ENCODE measurements at places on chromosomes 6 and 20. TPM values are rescaled to one million over a fixed set of nuclear protein-coding genes. Genes with fewer than 3 reads are reported as not detected.

The BNIP5 gene
- 0.50 TPM for total RNA-seq

The POLR1H gene
- total RNA-seq = 26.1 TPM

The DPM1 gene
- total RNA-seq = 188 TPM

The CYP21A2 gene
- not detected for total RNA-seq

The TNFRSF6B gene
- total RNA-seq = not detected

The DPPA5 gene
- total RNA-seq = not detected

The SALL4 gene
- total RNA-seq = 75.8 TPM

DNA sequence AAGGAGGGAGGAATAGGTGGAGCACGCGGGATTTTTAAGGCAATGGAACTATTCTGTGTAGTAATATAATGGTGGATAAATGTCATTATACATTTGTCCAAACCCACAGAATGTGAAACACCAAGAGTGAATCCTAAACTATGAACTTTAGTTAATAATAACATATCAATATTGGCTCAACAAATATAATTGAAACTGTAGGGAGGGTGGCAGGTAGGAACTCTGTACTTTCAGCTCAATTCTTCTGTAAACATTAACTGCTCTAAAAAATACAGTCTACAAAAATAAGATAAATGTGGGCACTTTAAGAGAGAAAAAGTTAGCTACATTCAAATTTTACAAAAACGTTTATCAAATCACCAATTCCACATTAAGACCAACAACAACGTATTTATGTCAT lies 136.7 kb upstream of the RUNX2 start:
- no peaks in the 10 kb centered on the region for H3K27me3 ChIP-seq
- H3K27ac ChIP-seq = no peak overlapping the region
- DNase-seq = no peak
- H3K4me1 ChIP-seq = no peaks in the 10 kb centered on the region

GRCh38 chr20:44264287-44264686 lies 17.2 kb downstream of the GDAP1L1 start:
- no peak overlapping the region for H3K4me3 ChIP-seq
- no peak overlapping the region for H3K27ac ChIP-seq
- no peaks in the 10 kb centered on the region for H3K27me3 ChIP-seq
- peak; percentile 70 for DNase-seq

DNA sequence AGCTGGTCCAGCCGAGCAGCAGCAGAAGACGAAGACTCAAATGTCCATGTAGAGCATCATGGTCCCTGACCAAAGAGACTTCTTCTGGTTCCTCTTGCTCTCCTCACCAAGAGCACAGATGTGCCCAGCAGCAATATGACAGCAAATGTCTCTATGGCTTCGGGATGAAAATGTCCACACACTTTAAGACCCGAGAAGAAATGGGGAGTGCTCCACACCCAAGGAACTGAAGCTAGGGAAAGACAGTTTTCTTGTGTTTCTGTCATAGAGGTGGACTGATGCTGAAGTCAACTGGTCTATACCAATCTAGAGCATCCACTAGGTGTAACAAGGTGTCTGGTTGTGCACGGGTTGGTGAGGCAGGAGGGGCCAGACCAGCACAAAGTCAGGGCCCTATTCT lies 4.5 kb upstream of the CPNE1 start:
- no peak overlapping the region for H3K27ac ChIP-seq
- H3K4me1 ChIP-seq = no peaks in the 10 kb centered on the region
- H3K4me3 ChIP-seq = no peak overlapping the region
- no peaks in the 10 kb centered on the region for H3K36me3 ChIP-seq

GRCh38 chr6:105184921-105185320 lies 5.1 kb upstream of the POPDC3 start:
- H3K27me3 ChIP-seq = no peaks in the 10 kb centered on the region
- no peak overlapping the region for H3K4me3 ChIP-seq
- no peak overlapping the region for H3K27ac ChIP-seq
- no peaks in the 10 kb centered on the region for H3K4me1 ChIP-seq
- DNase-seq = no peak

DNA sequence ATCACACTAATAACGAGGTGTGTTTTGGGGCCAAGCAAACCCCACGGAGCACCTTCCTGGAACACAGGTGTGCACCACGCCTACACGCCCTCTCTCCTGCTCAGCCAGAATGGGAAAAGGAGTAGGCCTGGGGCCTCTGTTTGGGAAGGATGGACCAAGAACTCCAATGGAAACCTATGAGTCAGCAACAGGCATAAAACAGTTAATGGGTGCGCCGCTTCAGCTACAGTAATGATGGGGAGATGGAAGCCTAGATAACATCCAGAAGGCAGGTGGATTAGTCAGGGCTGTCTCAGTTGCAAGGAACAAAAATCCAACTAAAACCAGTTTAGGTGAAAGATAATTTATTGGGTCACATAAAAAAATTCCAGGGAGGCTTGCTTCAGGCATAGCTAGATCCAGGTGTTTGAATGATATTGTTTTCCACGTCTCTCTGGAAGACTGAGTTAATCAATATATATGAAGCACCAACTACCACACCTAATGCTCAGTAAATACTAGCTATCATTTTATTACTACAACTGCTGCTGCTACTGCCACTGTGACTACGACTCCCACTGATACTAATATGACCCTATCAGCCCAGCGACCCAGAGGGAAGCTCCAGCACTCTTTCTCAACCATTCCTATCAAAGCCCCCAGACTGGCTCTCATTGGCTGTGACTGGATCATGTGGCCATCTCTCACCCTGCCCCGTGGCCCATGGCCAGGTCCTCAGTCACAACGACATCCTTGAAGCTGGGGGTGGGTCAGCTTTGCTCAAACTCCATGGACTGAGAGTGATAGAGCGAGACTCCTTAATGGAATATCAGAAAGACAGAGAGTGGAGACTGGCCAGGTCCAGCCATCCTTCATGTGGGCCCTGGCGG lies 155.2 kb upstream of the PTPN1 start:
- H3K27ac ChIP-seq = no peak overlapping the region
- no peaks in the 10 kb centered on the region for H3K27me3 ChIP-seq
- no peaks in the 10 kb centered on the region for H3K36me3 ChIP-seq
- peaks cover 27% of the 10 kb centered on the region for H3K4me1 ChIP-seq

DNA sequence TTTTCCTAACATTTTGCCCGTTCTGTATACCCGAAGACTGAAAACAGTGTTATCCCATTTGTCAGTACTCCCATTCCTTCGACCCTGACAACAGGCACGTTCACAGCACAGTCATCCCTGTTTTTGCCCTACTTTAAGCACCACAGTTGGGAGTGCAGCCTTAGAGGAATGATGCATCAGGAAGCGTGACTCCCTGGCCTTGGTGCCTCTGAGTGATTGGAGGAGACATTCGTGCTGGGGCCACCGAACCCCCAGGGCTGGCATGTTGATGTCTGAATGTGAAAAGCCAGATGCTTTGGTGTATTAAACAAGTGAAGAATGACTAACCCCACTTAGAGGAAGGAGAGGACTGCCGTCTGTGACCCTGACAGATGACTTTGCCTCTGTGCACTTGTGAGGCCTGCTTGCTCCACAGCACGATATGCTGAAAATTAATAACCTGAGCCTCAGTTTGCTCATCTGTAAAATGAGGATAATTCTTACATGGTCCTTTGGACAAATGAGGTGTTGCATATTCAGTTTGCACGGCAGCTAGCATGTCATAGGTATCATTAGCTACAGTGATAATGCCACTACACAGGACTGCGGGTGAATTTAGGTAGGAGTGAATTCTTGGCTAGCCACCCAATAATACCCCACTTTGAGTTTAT lies 36.0 kb downstream of the STK35 start:
- no peaks in the 10 kb centered on the region for H3K4me1 ChIP-seq
- no peaks in the 10 kb centered on the region for H3K27me3 ChIP-seq
- DNase-seq = no peak
- H3K36me3 ChIP-seq = peaks cover 4% of the 10 kb centered on the region
- H3K27ac ChIP-seq = no peak overlapping the region
- no peak overlapping the region for H3K4me3 ChIP-seq

DNA sequence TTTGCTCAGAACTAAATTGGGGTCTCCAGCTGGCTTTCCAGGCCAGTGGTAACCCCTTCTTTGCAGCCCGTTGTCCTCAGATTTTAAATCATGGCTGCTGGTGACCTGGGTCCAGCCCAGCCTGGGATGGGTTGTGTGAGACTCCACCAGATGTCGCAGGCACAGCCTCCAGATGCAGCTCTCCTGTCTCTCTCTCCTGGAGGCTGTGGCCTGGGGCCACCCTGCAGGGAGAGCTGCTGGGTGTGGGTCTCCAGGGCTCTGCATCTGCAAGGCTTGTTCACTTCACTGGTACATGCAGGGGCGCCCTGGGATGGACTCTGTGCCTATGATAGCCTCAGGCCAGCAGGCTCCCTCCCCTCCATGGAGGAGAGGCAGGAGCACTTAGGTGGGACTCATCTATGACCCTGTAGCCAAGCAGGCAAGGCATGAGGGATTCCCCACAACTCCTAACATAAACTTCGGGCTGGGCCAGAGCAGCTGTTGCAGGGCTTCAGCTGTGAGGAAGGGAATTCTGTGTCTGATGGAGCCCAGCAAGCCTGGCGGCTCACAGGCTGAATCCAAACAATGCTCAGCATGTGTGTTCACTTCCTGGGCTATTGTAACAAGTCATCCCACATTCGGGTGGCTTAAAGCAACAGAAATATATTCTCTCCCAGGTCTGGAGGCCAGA lies 94.7 kb upstream of the NXT1 start:
- H3K4me1 ChIP-seq = no peaks in the 10 kb centered on the region
- no peak overlapping the region for H3K27ac ChIP-seq
- H3K36me3 ChIP-seq = no peaks in the 10 kb centered on the region
- DNase-seq = no peak
- no peaks in the 10 kb centered on the region for H3K27me3 ChIP-seq

GRCh38 chr6:52554684-52555280 lies 22.1 kb downstream of the TRAM2 start:
- no peak overlapping the region for H3K27ac ChIP-seq
- DNase-seq = no peak
- H3K4me3 ChIP-seq = no peak overlapping the region
- no peaks in the 10 kb centered on the region for H3K27me3 ChIP-seq
- H3K4me1 ChIP-seq = peaks cover 30% of the 10 kb centered on the region

- no peaks in the 10 kb centered on the region for H3K4me1 ChIP-seq
- no peak overlapping the region for H3K27ac ChIP-seq
Observed at GRCh38 chr6:129031051-129031599, 148.2 kb downstream of the LAMA2 start.

GRCh38 chr6:36142971-36143838 lies 12.9 kb downstream of the MAPK13 start:
- H3K27me3 ChIP-seq = no peaks in the 10 kb centered on the region
- H3K27ac ChIP-seq = no peak overlapping the region
- DNase-seq = no peak

DNA sequence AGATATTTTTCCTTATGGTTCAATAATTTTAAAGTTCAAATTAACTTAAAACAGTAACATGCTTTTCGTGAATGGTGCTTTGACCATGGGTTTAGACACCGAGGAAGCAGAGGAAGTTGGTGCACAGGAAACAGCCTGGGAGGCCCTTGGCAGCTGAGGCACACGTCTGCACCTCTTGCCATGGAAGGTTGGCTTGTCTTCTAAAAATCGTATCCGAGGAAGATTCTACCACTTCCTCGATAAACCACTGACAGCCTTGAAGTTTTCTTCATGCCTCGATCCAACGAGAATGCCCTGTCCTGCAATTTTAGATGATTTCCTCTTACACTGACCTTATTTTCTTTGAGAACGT lies 12.2 kb downstream of the DLL1 start:
- no peaks in the 10 kb centered on the region for H3K36me3 ChIP-seq
- no peak overlapping the region for H3K27ac ChIP-seq
- H3K27me3 ChIP-seq = no peaks in the 10 kb centered on the region
- DNase-seq = no peak
- 0 out of 2 replicates have a peak, but pooled peaks cover 4% of the 10 kb centered on the region for H3K4me1 ChIP-seq
- H3K4me3 ChIP-seq = no peak overlapping the region

GRCh38 chr20:21020659-21021471 lies 85.3 kb downstream of the LINC00237 start:
- H3K27me3 ChIP-seq = no peaks in the 10 kb centered on the region
- no peak overlapping the region for H3K4me3 ChIP-seq
- H3K27ac ChIP-seq = no peak overlapping the region
- H3K4me1 ChIP-seq = peaks cover 23% of the 10 kb centered on the region
- no peaks in the 10 kb centered on the region for H3K36me3 ChIP-seq

DNA sequence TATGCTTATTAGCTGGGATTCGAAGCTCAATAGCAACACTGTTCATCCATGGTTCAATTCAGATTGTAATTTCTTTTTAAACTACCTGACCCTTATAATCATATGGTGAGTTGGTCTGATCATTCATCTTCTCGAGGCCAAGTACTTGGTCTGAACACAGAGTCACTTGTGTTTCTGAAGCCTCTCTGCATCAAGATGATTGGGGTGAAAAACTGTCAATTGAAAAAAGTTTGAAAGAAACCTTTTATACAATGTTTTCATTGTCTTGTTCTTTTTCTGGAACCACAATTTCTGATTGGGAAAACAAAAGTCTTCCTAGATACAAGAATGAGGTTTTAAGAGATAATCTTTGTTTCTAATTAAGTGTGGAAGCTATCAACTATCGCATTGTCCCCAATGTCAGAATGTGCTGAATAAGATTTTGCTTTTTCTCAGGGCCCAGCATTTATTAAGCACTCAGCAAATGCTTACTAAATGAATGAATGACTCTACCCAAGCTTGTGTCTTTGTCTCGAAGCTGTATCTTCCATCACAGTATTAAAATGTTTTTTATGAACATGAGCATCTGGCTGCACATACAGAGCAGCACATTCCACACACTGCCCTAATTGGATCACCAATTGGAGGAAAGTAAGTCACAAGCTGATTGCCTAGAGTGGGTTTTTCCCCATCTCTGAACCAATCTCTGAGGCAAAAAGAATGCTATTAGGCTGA lies 45.0 kb upstream of the MOXD1 start:
- H3K27ac ChIP-seq = no peak overlapping the region
- H3K27me3 ChIP-seq = no peaks in the 10 kb centered on the region
- H3K36me3 ChIP-seq = no peaks in the 10 kb centered on the region
- no peak overlapping the region for H3K4me3 ChIP-seq
- no peaks in the 10 kb centered on the region for H3K4me1 ChIP-seq

- no peak for DNase-seq
- H3K36me3 ChIP-seq = no peaks in the 10 kb centered on the region
- no peak overlapping the region for H3K27ac ChIP-seq
- no peaks in the 10 kb centered on the region for H3K4me1 ChIP-seq
- H3K4me3 ChIP-seq = no peak overlapping the region
Observed at GRCh38 chr6:4302524-4302923, 167.1 kb upstream of the ECI2 start.

GRCh38 chr6:89205819-89206218 lies 11.3 kb downstream of the GABRR1 start:
- H3K4me1 ChIP-seq = no peaks in the 10 kb centered on the region
- no peak for DNase-seq
- no peaks in the 10 kb centered on the region for H3K27me3 ChIP-seq
- no peak overlapping the region for H3K27ac ChIP-seq
- no peak overlapping the region for H3K4me3 ChIP-seq

- H3K4me3 ChIP-seq = no peak overlapping the region
- no peak for DNase-seq
- no peaks in the 10 kb centered on the region for H3K36me3 ChIP-seq
- no peaks in the 10 kb centered on the region for H3K4me1 ChIP-seq
- H3K27ac ChIP-seq = no peak overlapping the region
Observed at GRCh38 chr20:19462491-19462890, 250.0 kb downstream of the SLC24A3 start.

Measured in Caco-2 (cell line).